Left ventricle myocardium inferior (tissue), 1 donor: ENCODE measurements at places on chromosomes 12 and 14. TPM values are rescaled to one million over a fixed set of nuclear protein-coding genes. Genes with fewer than 3 reads are reported as not detected.

Gene PPP4R4
- not detected for total RNA-seq

Gene EML5
- total RNA-seq = 0.36 TPM

Gene NFE2
- total RNA-seq = 0.71 TPM

Gene CPM
- total RNA-seq = 6.3 TPM

Gene KRR1
- 32.7 TPM for total RNA-seq
